Fibroblast of lung (primary cell): ENCODE measurements at places on chromosomes 4 and X. TPM values are rescaled to one million over a fixed set of nuclear protein-coding genes. Genes with fewer than 3 reads are reported as not detected.
A peak's percentile ranks its signal among the peaks of the same experiment; 100 is the strongest.

DNA sequence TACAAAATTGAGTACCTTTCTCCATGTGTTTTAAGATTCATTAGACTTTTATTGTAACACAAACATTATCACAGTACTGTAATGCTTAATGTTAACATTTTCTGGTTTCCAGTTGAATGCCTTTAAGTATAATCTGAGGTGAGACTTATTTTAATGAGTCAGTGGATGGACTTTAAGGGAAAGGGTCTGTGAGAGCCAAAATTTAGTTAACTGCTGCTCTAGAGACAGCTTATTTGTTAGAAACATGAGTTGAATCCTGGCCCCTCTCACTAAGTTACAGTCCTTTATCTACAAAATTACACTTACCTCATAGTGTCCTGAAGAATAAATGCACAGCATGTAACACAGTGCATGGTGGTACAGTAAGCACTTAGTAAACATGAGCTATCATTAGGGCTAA is 66.0 kb downstream of the PGRMC2 start:
- H3K27ac ChIP-seq: no peak overlapping the region
- peaks cover 7% of the 10 kb centered on the region for H3K4me1 ChIP-seq
- no peak overlapping the region for H3K4me3 ChIP-seq
- H3K36me3 ChIP-seq: no peaks in the 10 kb centered on the region
- DNase-seq: no peak

DNA sequence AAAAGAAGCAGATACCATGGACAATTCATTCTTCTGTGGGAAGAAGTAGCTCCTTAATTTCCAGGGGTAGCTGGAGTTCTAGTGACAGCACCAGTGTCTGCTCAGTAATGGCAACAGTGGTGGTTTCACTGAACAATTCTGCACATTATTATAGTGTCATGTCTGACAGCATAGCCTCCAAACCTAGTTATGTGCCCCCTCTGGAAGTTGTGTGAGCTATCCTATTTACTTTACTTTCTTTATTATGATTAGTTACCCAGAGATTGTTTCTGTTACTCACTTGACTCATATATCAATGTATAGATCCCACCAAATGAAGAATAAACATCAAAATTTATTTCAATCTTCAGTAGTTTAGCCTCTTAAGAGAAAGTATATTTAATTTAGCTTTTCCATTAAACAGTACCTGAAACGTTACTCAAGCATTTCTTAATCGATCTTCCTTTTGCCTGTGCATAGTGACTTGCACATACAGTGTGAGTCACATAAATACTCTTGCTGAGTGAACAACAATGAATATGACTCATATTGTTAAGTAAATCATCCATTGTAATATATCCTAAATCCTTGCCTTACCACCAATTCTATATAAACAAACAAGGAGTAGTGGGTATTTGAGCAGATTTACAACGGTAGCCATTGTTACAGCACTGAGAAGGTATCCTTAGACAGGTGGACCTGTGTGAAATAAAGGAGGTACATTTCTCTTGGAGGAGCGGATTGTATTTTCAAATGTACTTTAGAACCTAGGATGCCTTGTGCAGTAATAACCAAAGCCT is 534.7 kb downstream of the ANKRD50 start:
- no peaks in the 10 kb centered on the region for H3K27me3 ChIP-seq
- DNase-seq: peak; percentile 82
- H3K4me1 ChIP-seq: peaks cover 4% of the 10 kb centered on the region
- H3K27ac ChIP-seq: peak overlapping the region; percentile 50
- H3K36me3 ChIP-seq: no peaks in the 10 kb centered on the region

- DNase-seq: no peak
- peak overlapping the region; percentile 25 for H3K4me3 ChIP-seq
- no peaks in the 10 kb centered on the region for H3K36me3 ChIP-seq
Observed at GRCh38 chr4:85496126-85496849, 21.3 kb downstream of the ARHGAP24 start.

DNA sequence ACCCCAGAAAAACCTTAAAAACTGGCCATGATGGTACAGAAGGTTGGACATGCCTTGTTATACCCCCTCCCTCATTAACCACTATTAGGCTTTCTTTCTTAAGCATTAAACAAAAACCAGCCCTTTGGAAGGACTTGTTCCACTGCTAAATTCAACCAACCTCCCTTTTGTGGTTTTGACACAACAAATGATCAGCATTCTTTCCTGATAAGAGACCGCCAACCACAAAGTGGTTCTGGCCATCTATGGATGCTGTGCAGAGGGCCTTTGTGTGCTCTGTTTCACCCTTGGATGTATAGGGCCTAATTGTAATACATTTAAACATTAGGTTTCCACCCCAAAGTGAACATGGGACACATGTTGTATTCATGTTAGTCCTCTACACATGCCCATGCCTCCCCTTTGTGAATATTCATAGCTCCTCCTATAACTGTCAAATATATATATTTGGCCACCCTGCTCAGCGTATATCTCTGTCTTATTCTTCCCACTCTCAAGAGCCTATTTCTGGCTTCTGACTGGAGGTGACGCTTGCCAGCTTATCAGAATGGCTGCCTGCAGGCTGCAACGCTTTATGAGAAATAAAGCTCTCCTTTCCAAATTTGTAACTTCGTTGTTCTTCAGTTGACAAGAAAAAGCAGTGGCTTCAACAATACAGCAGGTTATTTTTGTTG is 126.6 kb downstream of the NPNT start:
- no peak overlapping the region for H3K4me3 ChIP-seq
- H3K27ac ChIP-seq: no peak overlapping the region
- H3K36me3 ChIP-seq: no peaks in the 10 kb centered on the region
- no peak for DNase-seq
- no peaks in the 10 kb centered on the region for H3K27me3 ChIP-seq
- H3K4me1 ChIP-seq: no peaks in the 10 kb centered on the region

- DNase-seq: no peak
- no peak overlapping the region for H3K4me3 ChIP-seq
- no peaks in the 10 kb centered on the region for H3K4me1 ChIP-seq
- H3K36me3 ChIP-seq: no peaks in the 10 kb centered on the region
Observed at GRCh38 chr4:44146516-44146915, 302.1 kb downstream of the KCTD8 start.

GRCh38 chrX:153635788-153636668 is 11.0 kb upstream of the DUSP9 start:
- no peaks in the 10 kb centered on the region for H3K4me1 ChIP-seq
- peaks cover 2% of the 10 kb centered on the region for H3K27me3 ChIP-seq
- no peak for DNase-seq
- H3K27ac ChIP-seq: no peak overlapping the region

DNA sequence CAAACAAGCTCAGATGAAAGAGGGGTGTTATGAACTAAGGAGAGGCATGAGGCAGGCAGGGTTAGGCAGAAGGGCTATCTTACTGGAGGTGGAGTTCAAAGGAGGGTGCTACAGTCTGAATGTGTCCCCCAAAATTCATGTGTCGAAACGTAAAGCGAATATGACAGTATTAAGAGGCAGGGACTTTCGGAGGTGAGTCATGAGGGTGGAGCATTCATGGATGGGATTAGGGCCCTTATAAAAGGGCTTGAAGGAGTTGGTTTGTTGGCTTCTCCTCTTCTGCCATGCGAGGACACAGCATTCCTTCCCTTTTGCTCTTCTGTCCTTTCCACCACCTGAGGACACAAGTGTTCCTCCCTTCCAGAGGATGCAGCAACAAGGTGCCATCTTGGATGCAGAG is 22.9 kb downstream of the APLN start:
- no peak overlapping the region for H3K4me3 ChIP-seq
- no peaks in the 10 kb centered on the region for H3K36me3 ChIP-seq
- no peak overlapping the region for H3K27ac ChIP-seq
- no peaks in the 10 kb centered on the region for H3K27me3 ChIP-seq

ZNF185 gene
- 0.66 and 1.0 TPM in 2 replicates for total RNA-seq

TMEM35A gene
- total RNA-seq: 11.6 and 28.6 TPM in 2 replicates

PWWP3B gene
- total RNA-seq: under 0.01 TPM in 1 of 2 replicates, not detected in the other
